ENCODE measurements at places on chromosomes 7 and 10.

DNA sequence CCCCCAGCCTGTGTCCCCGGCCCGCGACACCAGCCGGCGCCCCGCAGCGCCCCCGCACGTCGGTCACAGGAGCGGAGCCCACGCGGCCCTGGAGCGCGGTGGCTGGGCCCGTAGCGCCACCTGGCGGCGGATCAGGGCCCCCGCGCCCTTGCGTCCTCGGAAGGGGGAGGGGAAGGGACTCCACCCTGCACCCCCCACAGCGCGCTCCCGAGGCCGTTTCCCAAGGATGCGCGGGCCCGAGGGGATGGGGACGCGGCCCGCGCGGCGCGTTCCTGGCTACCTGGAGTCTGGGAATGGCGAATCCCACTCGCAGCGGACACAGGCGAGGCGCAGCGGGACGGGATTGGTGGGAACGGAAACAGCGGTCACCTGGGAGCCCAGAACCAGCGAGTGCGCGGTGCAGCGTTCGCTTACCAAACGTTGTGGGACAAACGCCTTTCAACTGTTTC lies 23.8 kb upstream of the MKI67 start:
- peak; percentile 78 for DNase-seq

- DNase-seq: no peak
Measured at GRCh38 chr10:78196396-78196795, 162.7 kb downstream of the RPS24 start.

GRCh38 chr7:15481132-15481531 lies 80.7 kb downstream of the AGMO start:
- no peak for DNase-seq

GRCh38 chr7:151178236-151178635 lies 8.8 kb downstream of the ASB10 start:
- DNase-seq: no peak

DNA sequence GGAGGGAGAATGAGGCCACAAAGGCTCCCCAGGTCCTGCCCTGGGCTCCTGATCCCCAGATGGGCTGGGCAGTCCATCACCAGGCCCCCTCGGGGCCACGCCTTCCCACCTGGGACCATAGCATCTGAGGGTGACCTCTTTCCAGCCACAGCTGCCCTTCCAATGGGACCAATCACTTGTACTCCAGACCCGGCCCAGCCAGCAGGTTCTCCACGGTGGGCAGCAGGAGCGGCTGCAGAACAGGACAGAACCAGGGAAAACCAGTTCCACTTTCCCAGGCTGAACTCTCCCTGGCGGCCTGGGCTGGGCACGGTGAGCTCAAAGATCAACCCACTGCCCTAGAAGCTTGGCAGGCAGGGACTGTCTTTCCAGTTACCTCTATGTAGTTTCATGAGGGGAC lies 257.6 kb downstream of the MAD1L1 start:
- no peak for DNase-seq

DNA sequence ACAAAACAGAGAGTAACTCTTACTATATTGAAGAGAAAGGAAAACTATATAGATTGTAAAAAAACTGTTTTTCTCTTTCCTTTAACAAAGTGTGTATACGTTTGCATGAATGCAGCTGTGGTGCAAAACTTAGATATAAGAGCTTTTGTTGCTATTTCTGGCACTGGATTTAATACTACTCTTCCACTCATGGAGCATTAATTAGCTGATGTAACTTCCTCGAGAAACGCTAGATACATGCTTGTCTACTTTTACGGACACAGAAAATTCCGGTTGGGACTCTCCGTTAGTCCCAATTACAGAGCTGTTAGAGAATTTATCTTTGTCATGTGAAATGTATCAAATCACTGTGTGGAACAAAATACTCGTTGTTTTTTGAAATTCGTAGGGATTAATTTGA lies 135.5 kb downstream of the ZNF22 start:
- DNase-seq: no peak

GRCh38 chr10:63614371-63614891 lies 93.2 kb downstream of the REEP3 start:
- no peak for DNase-seq

Measured in stimulated activated CD4-positive, alpha-beta T cell treated with anti-CD3 and anti-CD28 coated beads, Interleukin-4, amount 100 ng/mL, for 1 hour (primary cell).